ENCODE measurements at places on chromosomes 12 and 14.

DNA sequence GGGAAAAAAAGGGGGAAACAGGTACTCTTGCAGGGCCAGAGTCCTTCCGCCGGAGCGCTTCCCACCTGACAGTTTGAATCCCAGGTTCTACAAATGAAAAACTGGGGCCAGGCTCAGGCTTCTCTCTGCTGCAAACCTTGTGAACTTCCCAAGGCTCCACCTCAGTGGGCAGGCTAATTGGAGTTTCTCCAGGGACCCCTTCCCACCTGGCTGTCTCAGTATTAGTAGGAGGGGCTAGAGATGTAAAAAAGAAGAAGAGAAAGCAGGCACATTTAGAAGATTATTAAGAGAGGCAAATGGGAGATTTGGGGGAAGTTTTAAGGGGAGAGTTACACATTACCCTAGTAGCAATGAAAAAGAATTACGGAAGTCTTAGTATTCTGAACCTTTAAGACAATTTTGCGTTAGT lies 20.0 kb upstream of the CLEC2D start:
- no peak for DNase-seq

DNA sequence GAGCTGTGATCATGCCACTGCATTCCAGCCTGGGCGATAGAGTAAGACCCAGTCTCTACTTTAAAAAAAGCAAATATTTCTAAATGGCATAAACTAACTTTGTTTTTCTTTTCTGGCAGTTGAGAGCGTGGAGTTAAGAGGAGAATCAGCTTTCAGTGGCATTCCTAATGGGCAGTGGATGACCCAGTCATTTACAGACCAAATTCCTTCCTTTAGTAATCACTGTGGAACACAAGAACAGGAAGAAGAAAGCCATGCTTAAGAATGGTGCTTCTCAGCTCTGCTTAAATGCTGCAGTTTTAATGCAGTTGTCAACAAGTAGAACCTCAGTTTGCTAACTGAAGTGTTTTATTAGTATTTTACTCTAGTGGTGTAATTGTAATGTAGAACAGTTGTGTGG lies 21.2 kb downstream of the TDG start:
- DNase-seq, result no peak

- no peak for DNase-seq
Measured at GRCh38 chr12:57776247-57776587, 3.8 kb downstream of the EEF1AKMT3 start.

- DNase-seq, result no peak
Measured at GRCh38 chr12:27347779-27348178, 15.1 kb downstream of the BMAL2 start.

DNA sequence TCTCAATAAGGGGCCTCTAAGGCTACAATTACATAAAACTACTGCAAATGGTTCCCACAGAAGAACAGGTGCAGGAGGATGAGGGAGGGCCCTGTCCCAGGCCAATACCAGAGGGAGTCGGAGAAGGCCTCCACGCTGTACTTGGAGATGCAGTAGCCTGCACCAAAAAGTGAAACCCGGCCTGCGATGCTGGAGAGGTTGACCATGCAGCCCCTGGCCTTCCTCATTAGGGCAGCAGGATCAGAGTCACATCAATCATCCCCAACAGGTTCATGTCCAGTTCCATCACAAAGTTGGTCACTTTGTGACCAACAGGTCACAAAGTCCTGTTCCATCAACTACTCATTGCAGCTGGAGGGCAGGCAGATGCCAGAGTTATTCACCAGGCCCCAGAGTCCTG lies 23.0 kb downstream of the ZBTB39 start:
- no peak for DNase-seq

- no peak for DNase-seq
Measured at GRCh38 chr12:12572659-12573058, 10.0 kb upstream of the DUSP16 start.

GRCh38 chr14:102827716-102828115 lies 50.5 kb downstream of the TRAF3 start:
- no peak for DNase-seq

DNA sequence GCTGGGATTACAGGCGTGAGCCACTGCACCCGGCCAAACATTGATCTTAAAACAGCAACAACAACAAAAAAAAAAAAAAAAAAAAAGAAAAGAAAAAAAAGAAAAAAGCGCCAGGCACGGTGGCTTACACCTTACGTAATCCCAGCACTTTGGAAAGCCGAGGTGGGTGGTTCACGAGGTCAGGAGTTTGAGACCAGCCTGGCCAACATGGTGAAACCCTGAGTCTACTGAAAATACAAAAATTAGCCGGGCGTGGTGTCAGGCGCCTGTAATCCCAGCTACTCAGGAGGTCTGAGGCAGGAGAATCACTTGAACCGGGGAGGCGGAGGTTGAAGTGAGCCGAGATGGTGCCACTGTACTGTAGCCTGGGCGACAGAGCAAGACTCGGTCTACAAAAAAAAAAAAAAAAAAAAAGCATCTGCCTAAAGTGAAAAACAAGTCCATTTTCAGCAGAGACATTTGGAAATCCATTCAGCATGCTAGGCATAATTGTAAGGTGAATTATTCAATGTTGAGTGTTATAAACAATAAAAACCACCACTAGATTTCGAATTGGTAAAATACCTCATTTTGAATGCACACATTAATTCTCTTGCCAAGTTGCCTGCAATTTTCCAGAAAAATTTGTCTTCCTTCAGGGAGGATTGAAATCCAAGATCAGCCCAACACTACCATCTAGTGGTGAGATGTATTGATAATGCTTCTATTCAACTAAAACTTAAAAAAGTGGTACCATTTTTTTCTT lies 8.0 kb upstream of the CERS5 start:
- no peak for DNase-seq

GRCh38 chr12:88844426-88844825 lies 264.2 kb upstream of the KITLG start:
- no peak for DNase-seq

DNA sequence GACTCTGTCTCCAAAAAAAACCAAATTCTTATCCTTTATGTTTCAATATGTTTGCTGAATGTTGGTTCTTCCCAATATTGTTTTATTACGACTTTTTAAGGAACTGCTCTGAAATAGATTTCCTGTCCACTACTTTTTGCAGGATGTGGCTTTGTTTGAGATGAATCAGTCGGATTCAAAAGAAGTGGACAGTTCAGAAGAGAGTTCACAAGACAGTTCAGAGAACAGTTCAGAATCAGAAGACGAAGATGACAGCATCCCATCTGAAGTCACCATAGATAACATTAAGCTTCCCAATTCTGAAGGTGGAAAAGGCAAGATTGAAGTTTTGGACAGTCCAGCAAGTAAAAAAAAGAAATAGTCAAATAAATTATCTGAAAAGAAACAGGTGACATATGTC lies 8.2 kb downstream of the NOPCHAP1 start:
- no peak for DNase-seq

DNA sequence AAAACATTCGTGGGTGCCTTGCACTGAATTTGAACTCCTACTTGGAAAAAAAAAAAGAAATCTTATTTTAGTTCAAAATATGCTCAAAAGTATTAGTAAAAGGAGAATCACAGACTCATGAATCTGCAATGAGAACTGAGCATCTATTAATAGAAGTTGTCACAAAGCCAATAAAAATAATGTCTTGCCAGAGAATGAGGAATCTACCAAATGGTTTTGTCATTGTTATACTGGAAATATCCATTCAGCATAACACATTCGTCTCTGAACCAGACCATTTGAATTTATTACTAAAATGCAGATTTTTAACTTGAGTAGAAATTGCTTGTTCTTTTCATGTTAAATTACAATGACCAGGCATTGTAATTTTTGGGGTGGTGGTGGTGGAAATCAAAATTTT lies 11.6 kb upstream of the PTPRB start:
- no peak for DNase-seq

DNA sequence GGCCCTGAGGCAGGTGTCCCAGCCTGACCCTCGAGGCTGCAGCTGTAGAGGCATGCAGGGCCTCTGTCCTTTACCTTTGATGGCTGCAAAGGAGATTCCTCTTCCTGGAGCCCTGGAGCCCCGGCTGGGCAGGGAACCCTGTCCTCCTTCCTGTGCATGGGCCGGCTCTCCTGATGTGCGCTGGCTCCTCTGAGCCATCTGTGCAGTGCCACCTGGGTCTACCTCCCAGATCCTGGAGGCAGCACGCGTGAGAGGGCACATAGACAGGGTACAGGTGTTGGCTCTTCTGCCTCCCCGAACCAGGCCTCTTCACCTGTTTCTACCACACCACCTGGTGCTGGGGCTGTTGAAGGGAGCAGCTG lies 115.1 kb downstream of the BEGAIN start:
- DNase-seq, result no peak

- DNase-seq, result no peak
Measured at GRCh38 chr12:49231878-49232655, 32.8 kb upstream of the TUBA1C start.

DNA sequence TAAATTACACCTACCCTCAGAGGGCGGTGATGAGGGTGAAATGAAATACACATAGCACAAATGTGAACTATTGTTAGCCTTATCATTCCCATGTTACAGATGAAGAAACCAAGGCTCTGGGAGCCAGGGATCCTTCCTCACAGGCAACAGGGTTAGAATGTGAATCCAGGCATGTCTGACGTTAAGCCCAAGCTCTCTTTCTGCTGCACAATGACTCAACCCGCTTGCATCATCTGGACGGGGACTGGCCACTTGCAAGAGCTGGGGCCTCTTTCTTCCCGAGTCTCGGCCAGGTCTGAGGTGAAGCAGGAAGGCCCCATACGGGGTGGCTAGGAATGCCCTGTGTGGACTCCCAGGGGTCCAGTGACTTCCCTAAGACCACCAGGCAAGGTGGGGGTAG lies 105.2 kb downstream of the RBM19 start:
- no peak for DNase-seq

DNA sequence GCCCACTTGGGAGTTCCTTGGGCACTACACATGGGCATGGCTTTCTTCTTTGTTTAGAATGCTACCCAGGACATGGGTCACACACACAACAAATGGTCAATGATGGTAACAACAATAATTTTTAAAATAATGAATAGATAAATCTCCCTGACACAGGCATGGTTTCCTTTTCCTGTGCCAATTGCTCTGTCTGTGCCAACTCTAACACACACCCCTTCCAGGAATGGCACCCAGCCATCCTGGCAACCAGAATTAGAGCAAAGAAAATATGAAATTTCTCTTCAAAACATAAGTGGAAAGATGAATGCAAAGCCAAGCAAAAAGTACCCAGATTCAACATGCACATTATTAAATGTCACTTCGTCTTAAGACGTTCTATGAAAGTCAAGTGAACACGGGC lies 104.9 kb upstream of the SOX5 start:
- no peak for DNase-seq

GRCh38 chr14:96143906-96144305 lies 60.7 kb upstream of the BDKRB2 start:
- no peak for DNase-seq

DNA sequence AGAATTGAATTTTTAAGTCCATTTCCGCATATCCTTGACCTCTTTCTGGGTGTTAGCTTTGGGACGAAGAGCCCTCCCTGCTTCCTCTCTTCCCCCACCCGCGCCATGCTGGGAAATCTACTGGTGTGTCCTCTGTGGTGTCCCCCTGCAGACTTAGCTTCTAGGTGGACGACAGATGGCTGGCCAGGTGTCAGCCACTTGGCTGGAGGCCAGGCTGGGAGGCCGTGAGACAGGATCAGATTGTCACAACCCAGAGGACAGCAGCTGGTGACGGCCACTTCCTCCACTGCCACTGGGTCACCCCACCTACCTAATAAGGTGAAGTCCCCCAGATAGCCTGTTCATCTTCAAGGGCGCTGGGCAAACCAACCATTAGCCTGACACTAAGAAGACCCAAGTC lies 13.3 kb upstream of the DTX1 start:
- no peak for DNase-seq

- no peak for DNase-seq
Measured at GRCh38 chr12:123109319-123109772, 41.5 kb downstream of the PITPNM2 start.

- DNase-seq, result no peak
Measured at GRCh38 chr14:32620724-32621123, 291.6 kb downstream of the AKAP6 start.

- no peak for DNase-seq
Measured at GRCh38 chr14:69704319-69704718, 62.6 kb upstream of the SRSF5 start.

DNA sequence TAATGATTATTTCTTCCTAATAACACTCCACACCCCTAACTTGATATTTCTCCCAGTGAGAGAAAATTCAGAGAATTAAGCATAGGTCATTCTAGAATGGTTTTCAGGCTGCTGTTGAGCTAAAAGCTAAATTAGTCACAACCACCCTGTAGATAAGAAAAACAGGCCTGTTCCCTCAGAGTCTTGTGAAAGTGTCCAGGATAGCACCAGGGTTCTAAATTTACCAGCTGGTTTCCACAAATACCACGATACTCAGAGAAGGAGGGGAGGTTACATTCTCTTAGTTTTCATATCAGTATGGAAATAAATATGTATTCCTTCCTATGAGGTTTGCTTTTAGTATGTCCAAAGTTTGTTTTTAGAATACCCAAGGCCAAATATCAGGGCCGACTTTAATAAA lies 66.0 kb upstream of the YARS2 start:
- no peak for DNase-seq

- no peak for DNase-seq
Measured at GRCh38 chr12:84740602-84741001, 172.0 kb downstream of the SLC6A15 start.

- DNase-seq, result no peak
Measured at GRCh38 chr14:104111301-104112112, 26.0 kb downstream of the ASPG start.

DNA sequence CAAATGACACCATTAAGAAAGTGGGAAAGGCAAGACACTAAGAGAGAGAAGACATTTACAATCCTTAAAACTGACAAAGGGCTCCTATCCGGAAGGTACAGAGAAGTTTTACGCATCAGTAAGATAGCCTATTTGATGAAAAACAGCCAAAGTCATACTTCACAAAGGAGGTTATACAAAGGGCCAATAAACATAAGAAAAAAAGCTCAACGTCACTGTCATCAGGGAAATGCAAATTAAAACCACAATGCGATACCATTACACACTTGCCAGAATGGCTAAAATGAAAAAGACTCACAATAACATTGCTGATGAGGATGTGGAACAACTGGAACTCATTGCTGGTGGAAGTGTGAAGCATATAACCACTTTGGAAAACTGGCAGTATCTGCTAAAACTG lies 168.6 kb upstream of the FAR2 start:
- DNase-seq, result no peak

DNA sequence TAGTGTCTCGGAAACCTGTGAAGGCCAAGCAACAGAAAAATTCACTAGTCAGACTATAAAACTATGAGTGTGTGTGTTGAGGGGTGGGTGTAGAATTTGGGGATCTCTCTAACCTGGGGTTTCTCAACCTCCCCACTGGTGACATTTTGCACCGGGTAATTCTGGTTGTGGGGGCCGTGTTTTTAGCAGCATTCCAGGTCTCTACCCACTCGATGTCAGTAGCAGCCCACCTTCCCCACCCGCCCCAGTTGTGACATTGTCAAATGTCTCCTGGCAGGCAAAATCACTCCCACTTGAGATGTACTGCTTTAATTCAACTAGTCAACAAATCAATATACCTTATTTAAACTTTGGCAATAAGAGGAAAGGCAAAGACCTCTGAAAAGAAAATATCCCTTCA lies 4.1 kb downstream of the GCN1 start:
- DNase-seq, result no peak

Data from activated T-cell treated with anti-CD3 and anti-CD28 coated beads for 4 hours (primary cell).